ENCODE measurements at places on chromosomes 6 and 20.

GRCh38 chr6:106630366-106630765 is 988 bp downstream of the QRSL1 start:
- DNase-seq: no peak

- no peak for DNase-seq
Measured at GRCh38 chr20:58360936-58361335, 28.1 kb upstream of the VAPB start.

GRCh38 chr20:10004900-10005299 is 29.9 kb upstream of the ANKEF1 start:
- DNase-seq: no peak

- no peak for DNase-seq
Measured at GRCh38 chr6:24513602-24514001, 18.8 kb downstream of the ALDH5A1 start.

DNA sequence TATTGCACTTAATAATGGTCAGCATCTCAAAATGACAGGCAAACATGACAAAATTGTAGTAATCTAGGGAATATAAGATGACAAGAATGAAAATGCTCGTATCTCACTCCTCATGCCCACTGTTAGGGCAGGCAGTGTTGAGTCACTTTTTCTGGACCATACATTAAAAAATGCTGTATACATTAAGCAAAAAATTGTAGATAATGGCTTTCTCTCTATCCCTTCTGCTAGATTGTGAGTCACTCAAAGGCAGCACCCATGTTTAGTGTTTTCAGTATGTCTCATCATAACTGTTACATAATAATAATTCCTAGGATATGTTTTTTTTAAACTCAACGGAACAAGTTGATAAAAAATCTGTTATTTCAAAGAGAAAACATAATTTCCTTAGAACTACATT is 199.3 kb downstream of the TENT5A start:
- DNase-seq: no peak

DNA sequence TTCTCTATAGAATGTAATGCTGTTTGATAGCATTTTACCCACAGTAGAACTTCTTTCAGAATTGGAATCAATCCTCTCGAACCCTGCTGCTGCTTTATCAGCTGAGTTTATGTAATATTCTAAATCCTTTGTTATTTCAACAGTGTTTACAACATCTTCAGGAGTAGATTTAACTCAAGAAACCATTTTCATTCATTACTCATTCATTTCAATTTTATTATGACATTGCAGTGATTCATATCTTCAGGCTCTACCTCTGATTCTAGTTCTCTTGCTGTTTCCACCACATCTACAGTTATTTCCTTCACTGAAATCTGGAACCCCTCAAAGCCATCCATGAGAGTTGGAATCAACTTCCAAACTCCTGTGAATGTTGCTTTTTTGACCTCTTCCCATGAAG is 93.7 kb downstream of the ZFAND3 start:
- DNase-seq: no peak

DNA sequence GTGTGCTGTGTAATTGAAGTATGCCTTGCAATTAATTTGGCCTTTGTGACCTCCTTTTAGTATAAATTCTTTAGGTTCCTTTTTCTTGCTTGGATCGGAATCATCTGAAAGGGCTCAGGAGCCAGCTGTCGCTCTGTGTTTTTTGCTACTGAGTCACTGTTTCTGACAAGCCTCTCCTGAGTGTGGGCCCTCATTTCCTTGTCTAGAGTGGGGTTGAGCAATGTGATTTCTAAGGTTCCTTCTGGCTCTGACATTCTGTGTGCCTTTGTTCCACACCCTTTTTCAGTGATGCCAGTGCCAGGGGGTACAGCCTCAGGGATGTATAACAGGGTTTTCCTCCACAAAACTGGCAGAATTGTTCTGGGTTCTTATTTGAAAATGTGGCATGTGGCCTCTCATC is 26.5 kb downstream of the DAAM2 start:
- no peak for DNase-seq

- DNase-seq: no peak
Measured at GRCh38 chr6:125868678-125869395, 78.1 kb downstream of the NCOA7 start.

GRCh38 chr20:33015114-33015484 is 7.6 kb downstream of the BPIFB2 start:
- DNase-seq: no peak

- no peak for DNase-seq
Measured at GRCh38 chr20:19473922-19474286, 261.5 kb downstream of the SLC24A3 start.

GRCh38 chr6:145015739-145016558 is 719.4 kb downstream of the EPM2A start:
- no peak for DNase-seq

- DNase-seq: no peak
Measured at GRCh38 chr6:148704400-148705246, 42.2 kb upstream of the UST start.

DNA sequence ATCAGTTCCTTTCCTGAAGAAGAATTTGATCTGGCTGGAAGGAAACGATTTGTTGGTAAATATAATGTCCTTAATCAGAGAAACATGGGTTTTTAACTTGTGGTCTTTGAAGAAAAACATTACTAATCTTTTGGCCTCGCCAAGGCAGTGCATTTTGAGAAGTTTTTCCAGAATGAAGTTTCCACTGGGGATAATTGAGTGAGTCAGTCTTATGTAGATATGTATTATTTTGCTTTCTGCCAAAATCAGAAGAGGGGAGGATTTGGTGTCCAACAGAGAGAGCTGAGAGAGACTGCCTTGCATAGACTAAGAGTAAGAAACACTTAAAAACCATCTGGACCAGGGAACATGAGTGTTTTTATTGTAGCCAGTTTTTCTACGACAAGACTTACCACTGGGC is 79.9 kb downstream of the FNDC1 start:
- no peak for DNase-seq

- DNase-seq: no peak
Measured at GRCh38 chr6:35178012-35178411, 35.7 kb upstream of the SCUBE3 start.

- no peak for DNase-seq
Measured at GRCh38 chr20:63124092-63124781, 91.7 kb downstream of the YTHDF1 start.

DNA sequence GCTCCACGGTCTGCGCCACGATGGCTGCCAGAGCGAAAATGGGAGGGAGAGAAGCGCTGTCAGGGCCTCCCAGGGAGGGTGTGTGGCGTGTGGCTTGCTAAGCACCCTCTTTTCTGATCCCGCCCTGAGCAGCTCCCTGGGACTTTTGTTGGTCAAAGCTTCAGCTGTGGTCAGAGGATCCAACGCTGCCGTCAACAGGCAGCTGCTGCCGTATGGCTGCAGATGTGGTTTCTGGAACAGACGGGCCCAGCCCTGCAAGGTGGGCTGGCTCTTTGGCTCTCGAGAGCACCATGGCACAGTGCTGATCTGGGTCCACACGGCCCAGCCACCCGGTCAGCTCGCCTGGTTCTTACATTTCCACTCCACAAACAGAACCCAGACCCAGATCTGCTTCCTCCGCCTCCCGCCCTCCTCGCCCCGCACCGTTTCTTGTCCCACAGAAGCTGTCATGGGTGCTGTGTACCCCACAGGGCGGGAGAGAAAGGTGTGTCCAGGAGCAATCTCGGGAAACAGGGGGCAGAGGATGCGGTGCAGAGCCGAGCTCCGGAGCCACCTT is 86.0 kb upstream of the BHLHE23 start:
- no peak for DNase-seq

GRCh38 chr6:32175322-32175710 is 568 bp downstream of the AGPAT1 start:
- DNase-seq: no peak

DNA sequence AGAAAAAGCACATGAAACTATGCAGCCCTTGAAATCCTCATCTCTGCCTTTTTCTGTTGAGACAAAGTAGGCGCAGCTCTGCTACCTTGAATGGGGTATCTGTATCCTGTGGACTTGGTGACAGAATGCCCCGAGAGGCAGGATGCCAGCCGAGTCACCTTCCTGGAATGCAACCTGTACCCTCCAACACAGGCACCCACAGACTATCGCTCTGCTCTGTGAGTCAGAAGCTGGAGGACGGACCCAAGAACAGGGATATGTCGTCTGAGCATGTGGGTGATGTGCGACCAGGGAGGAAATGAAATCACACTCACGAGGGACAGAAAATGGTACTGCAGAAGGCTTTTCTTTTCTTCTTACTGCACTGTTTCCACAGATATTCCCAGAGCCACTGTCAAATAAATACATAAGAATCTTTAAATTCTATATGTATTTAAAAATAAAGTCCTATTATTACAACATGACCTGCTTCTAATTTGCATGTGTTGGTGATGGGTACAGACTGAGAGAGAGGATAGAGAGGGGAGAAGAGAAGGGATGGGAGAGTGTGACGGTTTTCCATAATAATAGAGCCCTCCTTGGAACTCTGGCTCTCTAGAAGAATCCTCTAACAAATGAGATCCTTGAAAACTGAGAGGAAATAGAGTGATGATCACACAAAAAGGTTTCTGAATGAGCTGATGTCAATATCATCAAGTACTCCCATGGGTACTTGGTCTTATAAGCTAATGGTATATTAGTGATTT is 308.1 kb downstream of the FOXC1 start:
- no peak for DNase-seq

DNA sequence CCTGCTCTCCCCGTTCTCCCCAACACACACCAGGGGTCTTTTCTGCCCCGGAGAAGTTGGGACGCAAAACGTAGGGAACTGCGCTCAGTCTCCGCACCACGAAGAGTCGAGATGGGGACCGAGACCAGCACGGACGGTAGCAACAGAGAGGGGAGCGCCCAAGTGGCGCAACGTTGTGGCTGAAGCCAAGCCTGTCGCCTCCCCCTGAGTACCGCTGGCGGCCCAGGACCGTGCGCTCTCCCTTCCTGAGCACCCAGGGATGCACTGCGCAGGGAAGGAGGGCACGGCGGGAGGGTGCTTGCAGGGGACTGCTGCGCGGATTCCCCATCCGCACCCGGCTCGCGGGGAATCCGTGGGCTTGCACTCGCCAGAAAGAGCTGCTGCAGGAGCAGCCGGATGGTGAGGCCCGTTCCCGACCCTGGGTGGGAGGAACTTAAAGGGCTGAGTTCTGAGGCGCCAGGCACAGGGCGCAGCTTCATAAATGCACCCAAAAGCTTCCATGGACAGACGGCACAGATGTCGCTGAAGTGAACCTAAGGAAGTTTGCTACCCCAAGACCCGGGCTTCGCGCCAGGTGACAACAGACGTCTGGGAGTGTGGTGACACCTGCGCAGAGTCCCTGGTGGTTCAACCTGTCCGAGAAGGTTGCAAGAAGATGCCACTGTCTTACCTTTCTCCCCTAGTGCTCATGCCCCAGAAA is 178.7 kb downstream of the TBXT start:
- DNase-seq: no peak

DNA sequence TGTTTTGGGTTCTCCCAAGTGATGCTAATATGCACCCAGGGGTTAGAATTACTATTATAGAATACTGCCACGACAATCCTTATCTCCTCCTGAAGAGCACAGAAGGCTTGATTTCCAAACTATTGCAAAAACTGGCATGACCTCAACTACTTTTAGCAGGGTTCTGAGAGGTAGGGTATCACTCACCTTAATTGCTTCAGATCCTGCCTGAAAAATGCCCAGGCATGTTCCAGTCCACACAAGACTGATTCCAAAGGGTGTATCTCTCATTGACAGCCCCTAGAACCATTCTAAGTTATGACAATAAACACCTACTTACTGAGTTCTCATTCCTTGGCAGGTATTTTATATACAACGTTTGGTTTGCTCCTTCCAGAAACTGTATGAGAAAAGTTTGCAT is 5.0 kb upstream of the DSE start:
- no peak for DNase-seq

DNA sequence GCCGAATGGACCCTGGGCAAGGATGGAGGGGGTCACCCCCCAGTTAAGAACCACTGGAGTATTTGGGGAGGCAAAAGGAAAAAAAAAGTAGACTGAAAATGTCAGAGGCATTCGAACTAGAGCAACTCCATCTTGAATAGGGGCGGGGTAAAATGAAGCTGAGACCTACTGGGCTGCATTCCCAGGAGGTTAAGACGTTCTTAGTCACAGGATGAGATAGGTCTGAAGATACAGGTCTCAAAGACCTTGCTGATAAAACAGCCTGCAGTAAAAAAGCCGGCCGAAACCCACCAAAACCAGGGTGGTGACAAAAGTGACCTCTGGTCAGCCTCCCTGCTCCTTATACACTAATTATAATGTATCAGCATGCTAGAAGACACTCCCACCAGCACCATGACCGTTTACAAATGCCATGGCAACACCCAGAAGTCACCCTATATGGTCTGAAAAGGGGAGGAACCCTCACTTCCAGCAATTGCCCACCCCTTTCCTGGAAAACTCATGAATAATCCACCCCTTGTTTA is 70.4 kb upstream of the KCNG1 start:
- no peak for DNase-seq

- DNase-seq: no peak
Measured at GRCh38 chr6:15881150-15881549, 218.3 kb upstream of the DTNBP1 start.

- no peak for DNase-seq
Measured at GRCh38 chr6:132764370-132764769, 6.7 kb upstream of the VNN2 start.

GRCh38 chr20:49786668-49787370 is 25.8 kb upstream of the SLC9A8 start:
- no peak for DNase-seq

DNA sequence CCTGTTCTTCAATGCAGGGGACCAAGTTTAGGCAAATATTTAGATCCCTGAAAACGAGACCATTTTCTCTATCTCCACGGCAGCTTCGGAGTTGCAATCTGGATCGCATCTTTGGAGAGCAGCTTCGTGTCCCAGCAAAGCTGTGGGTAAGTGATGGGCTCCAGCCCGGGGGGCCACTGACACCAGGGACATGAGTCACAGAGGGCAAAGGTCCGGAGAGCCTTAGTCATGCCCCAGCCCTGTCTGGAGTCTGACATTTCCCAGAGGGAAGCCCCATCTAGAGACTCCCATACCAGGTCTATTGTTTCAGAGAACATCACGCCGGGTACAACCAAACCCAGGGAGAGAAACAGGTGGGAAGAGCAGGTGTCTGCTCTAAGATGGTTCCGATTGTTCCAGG is 95.9 kb downstream of the NFATC2 start:
- no peak for DNase-seq

DNA sequence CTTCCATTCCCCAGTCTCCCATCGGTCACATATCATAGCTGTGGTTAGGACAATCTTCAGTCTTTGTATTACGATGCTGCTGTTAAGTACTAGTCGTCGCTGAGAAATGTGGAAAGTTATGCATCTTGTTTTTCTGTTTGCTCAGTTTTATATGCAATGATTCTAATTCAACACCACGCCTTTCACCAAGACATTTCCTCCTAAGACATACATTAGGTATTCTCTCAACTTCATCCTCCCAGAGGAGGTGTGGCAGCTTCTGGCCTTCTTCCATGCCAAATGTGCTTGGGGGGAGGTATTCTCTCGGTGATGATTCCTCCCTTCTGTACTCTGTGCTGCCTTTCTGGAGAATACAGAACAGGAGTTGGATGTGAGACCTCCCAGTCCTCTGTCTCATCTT is 66.1 kb downstream of the B4GALT5 start:
- no peak for DNase-seq

GRCh38 chr6:90435207-90435899 is 138.7 kb upstream of the BACH2 start:
- DNase-seq: no peak

Measured in stimulated activated CD8-positive, alpha-beta memory T cell treated with anti-CD3 and anti-CD28 coated beads, Interleukin-4, amount 100 ng/mL, for 4 hours (primary cell).